ENCODE measurements at places on chromosomes 13 and 19.

GRCh38 chr19:7386769-7387168, 38.0 kb downstream of the ARHGEF18 start:
- DNase-seq, result no peak

DNA sequence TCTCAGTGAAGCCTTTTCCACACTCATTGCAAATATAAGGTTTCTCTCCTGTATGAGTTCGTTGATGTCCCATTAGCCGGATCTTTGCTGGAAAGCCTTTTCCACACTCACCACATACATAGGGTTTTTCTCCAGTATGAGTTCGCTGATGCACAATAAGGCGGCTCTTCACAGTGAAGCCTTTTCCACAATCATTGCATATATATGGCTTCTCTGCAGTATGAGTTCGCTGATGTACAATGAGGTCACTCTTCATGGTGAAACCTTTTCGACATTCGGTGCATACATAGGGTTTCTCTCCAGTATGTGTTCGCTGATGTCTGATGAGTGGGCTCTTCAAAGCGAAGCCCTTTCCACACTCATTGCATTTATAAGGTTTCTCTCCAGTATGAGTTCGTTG, 6.8 kb upstream of the ZNF350 start:
- DNase-seq, result no peak

DNA sequence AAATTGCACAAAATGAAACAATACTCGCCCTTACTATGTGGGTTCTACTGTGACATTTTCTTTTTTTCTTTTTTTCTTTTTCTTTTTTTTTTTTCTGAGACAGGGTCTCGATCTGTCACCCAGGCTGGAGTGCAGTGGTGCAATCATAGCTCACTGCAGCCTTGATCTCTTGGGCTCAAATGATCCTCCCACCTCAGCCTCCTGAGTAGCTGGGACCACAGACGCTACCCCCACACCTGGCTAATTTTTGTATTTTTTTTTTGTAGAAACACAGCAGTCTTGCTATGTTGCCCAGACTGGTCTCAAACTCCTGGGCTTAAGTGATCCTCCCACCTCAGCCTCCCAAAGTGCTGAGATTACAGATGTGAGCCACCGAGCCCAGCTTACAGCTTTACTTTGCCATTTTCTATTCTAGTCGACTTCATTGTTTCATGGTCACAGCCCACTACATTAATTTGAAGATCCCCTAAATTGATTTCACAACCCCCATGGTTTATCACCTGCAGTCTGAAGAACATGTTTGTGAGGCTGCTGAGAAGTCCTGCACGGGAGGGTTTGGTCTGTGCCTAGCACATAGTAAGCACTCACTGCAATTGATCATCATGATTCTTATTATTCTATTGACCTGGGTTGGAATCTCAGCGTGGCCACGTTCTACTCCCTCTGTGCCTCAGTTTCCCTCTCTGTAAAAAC, 3.8 kb downstream of the BCL3 start:
- no peak for DNase-seq

- DNase-seq, result no peak
Measured at GRCh38 chr19:15840833-15841232, 25.4 kb upstream of the OR10H1 start.

- DNase-seq, result no peak
Measured at GRCh38 chr13:28438598-28439334, 56.2 kb downstream of the FLT1 start.

- no peak for DNase-seq
Measured at GRCh38 chr13:27461940-27462584, 11.7 kb upstream of the MTIF3 start.

DNA sequence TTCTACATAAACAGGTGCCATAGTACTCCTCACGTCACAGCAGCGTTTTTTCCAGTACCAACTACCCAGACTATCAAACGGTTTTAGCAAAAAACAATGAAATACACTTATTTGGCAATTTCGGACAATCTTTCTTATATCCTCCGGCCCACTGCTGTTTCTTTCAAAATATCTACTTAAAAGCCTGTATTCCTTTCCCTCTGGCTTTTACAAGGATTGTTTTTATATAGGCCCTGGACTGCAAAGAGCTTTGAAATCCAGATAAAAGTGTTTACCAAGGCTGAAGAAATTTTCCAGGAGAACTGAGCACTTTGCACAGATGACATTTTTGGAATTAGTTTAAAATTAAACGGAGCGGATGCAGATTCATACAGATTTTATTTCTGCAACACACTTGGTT, 255.9 kb upstream of the STARD13 start:
- no peak for DNase-seq

DNA sequence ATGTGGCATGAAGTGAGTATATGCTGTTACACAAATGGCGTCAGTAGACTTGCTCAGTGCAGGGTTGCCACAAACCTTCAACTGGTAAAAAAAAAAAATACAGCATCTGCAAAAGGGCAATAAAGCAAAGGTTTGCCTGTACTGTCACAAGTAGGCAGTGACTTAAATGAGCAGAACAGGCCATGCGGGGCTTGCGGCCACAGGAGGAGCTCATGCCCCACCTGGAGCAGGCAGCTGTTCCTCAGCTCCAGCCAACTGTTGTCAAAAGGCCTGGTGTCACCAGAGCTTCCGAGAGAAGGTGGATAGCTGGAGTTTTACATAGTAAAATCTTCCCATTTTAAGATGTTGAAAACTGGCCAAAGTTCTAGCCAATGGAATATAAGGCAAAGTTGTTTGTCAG, 7.7 kb downstream of the ATP7B start:
- DNase-seq, result no peak

- no peak for DNase-seq
Measured at GRCh38 chr13:29597706-29598105, 2.2 kb upstream of the SLC7A1 start.

- no peak for DNase-seq
Measured at GRCh38 chr19:12987781-12988180, 7.5 kb upstream of the NFIX start.

DNA sequence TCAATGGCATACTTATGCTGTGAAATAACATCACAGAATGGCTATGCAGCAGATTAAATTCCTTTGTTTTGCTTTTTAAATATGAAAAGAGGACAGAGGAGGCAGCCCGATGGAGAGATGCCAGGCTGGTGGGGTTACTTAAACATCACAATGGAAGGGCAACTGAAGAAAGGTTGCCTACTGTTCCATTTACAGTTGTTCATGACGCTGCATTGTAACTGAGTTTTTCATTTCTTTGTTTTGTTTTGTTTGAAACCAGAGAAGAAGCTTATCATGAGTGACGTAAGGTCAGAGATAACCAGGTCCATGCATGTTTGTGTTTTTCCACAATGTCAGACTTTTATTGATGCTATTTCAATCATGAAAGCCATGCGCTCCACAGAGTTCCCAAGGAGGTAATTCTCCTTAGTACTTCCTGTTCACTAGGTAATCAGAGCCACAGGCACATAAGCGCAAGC, 273.8 kb downstream of the LHFPL6 start:
- no peak for DNase-seq
